Renal pelvis (tissue), 12 donors: ENCODE measurements at places on chromosomes 5 and 9. TPM values are rescaled to one million over a fixed set of nuclear protein-coding genes. Genes with fewer than 3 reads are reported as not detected.

The CTXN3 gene
- not detected for polyA plus RNA-seq

DNA sequence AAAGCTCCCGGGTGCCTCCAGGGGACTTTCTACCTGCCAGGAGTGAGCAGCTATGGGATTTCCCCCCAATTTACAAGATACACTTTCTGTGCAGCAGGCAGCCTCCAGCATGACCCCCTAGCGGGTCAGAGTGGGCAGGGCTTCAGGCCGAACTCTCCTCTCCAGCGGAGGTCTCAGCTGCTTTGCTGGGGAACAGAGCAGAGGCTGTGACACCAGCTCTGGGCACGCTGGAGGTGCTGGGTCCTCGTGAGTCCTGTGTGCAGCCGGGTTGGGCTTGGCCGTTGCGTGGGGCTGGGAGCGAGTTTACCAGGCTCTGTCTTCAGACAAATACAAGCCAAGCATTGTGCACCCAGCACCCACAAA lies 2.9 kb downstream of the NRARP start:
- no peak for DNase-seq

The CLPTM1L gene
- 143 TPM for polyA plus RNA-seq

GRCh38 chr5:82406205-82406773 lies 128.1 kb upstream of the RPS23 start:
- DNase-seq: peak; percentile 69

- no peak for DNase-seq
Observed at GRCh38 chr5:23268136-23268535, 239.3 kb upstream of the PRDM9 start.

GRCh38 chr5:81794226-81794625 lies 43.3 kb upstream of the SSBP2 start:
- DNase-seq: no peak

- DNase-seq: no peak
Observed at GRCh38 chr5:172402531-172403188, 51.7 kb downstream of the SH3PXD2B start.

GRCh38 chr9:89477384-89477783 lies 20.5 kb downstream of the SEMA4D start:
- no peak for DNase-seq

DNA sequence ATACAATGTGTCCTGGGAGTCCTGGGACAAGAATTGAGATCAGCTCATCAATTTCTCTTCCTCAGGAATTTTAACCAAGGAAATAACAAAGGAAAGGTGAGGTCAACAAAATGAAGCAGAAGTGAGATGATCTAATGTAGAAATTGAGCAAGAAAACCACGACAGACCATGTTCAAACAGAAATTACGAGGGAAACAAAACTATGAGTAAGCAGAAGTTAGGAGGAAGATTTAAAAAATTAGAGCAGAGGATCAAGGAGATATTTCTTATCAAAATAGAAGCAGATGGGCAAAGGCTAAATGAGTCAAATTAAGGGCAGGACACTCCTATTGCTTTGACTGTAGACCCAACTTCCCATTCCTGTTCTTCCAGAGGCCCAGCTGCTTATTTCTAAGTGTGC lies 97.4 kb downstream of the HINT1 start:
- no peak for DNase-seq

The FRMD3 gene
- 16.6 TPM for polyA plus RNA-seq

DNA sequence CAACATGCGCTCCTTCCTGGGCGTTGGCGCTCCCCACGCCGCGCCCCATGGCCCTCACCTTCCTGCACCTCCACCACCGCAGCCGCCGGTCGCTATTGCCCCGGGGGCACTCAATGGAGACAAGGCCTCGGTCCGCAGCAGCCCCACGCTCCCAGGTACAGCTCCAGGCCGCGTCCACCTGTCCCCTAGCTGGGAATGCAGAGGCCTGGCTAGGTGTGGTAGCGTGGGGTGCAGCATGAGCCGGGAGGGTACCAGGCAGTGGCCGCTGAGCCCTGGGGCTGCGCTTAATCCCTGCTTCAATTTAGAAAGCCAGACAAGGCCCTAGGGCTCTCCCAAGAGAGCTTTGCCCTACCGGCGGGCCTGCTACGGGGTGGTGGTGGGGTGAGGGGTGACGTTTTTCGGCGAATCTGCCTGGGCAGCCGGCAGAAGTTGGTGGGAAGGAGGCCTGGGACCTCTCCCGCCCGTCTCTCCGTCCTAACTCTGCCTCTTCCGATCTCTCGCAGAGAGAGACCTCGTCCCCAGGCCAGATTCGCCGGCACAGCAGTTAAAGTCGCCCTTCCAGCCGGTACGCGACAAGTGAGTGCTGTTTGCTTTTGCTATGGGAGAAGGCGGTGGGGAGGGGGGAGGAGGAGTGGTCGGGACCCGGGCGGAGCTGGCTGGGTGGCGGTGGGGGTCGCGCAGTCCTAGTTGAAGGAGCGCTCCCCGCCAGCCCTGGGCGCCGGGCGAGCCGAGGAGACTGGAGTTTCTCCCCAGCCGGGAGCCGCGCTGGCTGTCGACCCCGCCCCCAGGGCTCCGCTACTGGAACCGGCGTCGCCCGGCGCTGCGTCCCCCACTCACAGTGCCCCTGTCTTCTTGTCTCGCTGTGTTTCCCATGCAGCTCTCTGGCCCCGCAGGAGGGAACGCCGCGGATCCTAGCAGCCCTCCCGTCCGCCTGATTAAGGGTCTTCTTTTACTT lies 4.8 kb downstream of the IRX1 start:
- DNase-seq: no peak

The OR1Q1 gene
- polyA plus RNA-seq: not detected

The HRH2 gene
- polyA plus RNA-seq: 3.1 TPM

DNA sequence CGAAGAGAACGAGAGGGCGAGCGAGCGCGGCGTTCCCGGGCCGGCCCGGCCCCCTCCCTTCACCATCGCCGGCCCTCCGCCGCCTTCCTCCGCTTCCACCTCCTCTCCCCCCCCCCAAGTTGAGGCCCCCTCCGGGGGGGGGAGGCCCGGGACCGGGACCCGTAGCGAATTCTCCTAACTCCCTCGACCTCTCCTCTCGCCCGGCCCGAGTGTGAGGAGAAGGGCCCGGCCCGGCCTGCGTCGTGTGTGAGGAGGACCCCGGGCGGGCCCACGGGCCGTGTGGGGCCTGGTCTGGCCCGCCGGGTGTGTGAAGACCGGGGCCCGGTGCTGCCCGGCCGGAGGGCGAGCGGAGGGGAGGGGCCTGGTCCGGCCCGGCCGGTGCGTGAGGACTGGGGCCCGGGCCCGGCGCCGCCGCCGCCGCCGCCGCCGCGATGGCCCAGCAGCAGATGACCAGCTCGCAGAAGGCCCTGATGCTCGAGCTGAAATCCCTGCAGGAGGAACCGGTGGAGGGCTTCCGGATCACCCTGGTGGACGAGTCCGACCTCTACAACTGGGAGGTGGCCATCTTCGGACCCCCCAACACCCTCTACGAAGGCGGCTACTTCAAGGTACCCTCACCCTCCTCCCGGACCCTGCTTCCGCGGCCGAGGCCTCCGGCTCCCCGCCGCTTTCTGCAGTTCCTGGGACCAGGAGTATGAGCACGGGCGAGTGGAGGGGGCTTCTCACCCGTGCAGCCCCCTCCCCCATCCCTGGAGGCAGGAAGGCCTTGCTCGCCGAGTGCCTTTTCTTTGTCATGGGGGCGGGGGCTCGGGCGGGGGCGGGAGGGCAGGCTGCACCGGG lies 587 bp downstream of the UBE2R2 start:
- peak; percentile 72 for DNase-seq

DNA sequence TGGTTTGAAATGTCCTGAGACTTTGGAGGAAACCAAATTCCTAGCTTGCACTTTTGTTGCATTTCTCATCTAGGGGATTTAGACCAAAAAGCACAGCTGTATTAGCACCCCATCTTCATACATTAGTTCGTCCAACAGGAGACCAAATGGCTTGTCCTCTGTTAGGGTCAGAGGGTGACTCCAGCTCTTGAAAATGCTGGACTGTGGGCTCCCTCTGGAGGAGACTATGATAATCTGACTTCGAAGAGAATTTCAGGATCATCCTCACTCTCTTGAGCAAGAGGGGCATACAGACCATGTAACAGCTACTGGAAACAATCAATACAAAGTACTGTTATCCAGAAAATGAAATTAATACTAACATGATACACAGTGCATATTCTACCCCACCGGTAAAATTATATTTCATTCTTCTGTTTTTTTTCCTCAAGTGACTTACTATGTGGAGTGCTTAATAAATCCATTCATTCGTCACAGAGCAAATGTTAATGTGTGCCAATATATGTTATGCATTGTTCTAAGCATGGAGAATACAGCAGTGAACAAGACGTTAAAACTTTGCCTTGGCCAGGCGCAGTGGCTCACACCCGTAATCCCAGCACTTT lies 63.7 kb upstream of the PPP2CA start:
- DNase-seq: peak; percentile 69

The LCN1 gene
- polyA plus RNA-seq: not detected

DNA sequence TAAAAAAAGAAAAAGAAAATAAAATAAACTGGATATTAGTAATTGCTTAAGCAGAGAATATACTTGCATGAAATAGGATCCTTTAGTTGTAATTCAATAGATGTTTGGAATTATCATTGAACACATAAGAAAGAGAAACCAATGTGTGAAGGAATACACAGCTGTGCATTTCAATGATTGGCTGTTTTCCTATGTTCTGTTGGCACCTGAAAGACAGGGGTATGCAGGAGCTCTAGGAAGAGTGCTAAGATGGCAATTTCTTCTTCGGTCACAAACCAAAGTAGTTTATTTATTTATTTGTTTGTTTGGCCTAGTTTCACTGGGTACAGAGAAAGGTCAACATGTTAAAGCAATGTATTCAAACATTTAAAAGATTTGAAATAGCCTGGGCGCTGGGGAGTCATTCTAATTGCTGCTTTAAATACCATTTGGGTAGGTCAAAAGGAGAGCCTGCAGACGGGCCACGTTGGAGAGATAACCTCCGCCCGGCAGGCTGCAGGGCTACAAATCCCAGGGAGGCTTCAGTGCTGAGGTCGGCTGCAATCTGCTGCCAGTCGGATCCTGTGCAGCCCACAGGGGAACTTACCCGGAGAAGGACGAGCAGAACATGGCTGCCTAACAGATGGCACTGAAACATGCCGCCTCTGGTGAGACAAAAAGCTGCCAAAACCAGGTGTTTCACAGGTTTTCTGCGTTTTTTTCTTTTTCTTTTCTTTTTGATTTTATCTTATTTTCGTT lies 154.2 kb upstream of the TYRP1 start:
- no peak for DNase-seq

The ZNF79 gene
- polyA plus RNA-seq: 7.9 TPM

DNA sequence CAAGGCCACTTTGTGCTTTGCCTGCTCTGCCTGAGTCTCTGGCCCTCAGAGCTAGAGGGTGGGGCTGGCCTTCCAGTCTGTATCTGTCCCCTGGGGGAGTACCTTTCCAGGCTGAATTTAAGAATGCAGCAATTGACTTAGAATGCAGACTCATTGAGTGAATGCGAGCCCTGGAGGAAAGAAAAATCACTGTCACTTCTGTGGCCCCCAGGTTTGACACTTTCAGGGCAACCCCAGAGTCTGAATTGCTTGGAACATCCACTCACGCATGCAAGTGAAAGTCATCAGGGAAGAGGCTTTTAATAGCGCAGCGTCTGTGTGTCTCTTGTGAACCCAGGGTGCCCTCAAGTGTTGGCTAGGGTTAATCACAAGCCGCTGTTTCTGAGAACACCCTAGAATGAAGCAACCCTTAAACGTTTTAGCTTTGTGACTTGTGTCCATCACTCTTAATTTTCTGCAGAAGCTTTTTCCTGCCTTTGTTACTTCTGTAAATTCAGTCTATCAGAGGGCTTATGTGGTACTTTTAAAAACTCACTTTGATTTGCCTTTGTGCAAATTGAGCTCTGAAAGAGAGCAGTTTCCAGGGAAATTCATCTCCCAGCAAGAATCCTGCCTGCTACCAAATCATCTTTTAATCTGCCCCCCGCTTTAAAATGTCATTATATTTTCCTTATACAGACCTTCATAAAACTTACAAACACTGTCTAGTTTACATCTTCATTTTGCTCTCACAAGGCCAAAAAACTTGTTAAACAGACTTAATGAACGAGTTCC lies 146.8 kb upstream of the IQGAP2 start:
- DNase-seq: peak; percentile 69

DNA sequence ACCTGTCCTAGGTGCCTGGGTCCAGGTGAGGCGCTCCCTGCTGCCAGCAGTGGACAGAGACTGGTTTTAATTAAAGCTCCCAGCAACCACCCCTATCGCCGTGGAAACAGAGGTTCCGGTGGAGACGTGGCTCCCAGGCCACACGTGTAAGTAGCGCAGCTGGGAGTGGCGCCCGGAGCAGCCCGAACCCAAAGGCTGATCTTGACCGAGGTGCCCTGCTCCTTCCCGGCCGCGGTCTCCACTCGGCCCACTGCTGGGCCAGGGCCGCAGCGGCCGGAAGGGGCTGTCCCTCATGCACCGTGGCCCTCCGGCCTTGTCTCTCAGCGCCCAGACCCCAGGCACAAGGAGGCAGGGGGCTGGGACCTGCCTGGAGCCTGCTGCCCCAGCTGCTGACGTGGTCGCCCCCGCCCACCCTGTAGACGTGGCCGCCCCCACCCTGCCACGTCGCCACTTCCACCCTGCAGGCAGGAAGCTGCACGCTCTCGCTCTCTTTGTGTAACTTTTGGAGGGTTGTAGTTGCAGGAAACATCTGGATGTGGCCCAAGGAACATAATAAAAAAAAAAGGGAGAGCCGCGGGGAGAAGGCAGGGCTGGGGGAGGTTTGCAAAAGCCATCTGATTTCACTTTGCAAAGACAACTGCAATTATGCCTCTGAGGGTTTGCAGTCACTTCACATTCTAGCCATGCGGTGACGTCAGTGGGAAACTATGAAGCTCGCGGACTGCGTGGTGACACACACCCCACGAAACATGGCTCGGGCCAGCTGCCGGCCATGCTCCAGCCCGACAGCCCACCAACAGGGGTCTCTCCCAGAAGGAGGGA lies 129.9 kb downstream of the RXRA start:
- DNase-seq: peak; percentile 92

The TMEM232 gene
- 8.5 TPM for polyA plus RNA-seq
